ENCODE measurements at places on chromosomes 5 and 9.
A peak's percentile ranks its signal among the peaks of the same experiment; 100 is the strongest.

- no peak for DNase-seq
Observed at GRCh38 chr5:68484307-68485068, 268.9 kb downstream of the PIK3R1 start.

GRCh38 chr5:93589829-93590215 lies 6.8 kb downstream of the NR2F1 start:
- no peak for DNase-seq

DNA sequence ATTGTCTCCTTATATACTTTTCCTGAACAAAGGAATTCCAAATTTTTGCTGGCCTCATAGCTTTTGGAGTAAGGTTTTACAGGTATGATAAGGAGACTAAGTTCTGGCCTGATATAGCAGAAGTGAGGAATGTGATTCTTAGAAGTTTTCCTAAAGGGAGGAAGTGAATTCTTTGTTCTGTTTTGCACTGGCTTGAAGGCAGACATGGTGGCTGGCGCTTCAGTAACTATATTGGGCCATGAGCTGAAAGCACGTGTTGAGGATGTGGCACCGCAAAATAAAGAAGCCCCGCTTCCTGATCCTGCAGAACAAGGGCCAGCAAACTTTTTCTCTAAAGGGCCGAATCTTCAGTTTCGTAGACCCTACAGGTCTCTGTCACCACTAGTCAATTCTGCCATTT lies 224.2 kb downstream of the SNX18 start:
- no peak for DNase-seq

- DNase-seq = no peak
Observed at GRCh38 chr9:122325124-122325523, 45.7 kb upstream of the PTGS1 start.

DNA sequence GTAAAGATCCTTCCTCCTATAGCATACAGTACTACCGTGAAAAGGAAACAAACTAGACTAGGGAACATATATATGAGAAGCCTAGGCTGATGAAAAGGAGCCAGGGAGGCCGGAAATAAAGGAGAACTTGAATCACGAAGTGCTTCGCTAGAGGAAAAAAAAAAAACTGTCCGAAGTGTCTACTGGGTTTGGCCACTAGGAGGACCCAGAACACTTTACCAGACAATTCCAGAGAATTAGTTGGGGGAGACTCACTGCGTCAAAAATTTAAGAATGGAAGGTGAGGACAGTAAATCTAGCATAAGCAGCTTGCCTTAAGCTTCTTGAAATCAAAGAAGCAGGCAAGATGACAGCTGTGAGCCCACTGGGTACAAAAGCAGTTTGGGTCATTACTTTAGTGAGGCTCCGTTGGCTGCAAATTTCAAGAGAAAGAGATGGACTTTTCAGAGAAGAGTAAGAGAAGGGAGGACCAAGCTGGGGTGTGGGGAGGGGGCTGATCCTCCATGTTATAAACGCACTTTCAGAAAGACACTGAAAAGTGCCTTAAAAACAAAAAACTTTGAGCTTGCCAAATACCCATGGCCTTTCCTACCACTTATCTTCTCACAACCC lies 47.4 kb downstream of the P4HA2 start:
- peak; percentile 56 for DNase-seq

DNA sequence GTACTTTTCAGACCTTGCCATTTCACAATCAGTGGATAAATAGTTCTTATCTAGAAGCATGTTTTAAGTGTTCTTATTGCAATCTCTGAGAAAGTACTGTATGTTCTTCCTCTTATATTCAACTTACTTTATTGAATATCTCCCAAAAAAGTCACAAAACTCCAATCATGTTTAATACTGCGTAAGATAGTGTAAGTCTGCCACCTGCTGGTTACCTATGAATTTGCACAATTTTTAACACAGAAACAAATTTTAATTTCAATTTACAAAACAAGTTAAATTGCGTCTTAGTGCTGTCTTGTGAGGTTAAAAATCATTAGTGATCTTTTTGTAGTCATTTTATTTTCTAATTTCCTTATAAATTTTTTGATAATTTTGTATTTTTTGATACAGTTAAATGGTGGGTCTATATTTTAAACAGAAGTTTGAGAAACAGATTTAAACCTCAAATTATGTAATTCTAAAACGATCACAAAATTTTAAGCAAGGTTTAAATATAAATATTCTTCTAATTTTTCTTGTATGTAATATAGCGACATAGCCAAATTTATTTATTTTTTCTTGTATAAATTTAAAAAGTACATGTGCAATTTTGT lies 115.8 kb downstream of the EMB start:
- peak; percentile 27 for DNase-seq

DNA sequence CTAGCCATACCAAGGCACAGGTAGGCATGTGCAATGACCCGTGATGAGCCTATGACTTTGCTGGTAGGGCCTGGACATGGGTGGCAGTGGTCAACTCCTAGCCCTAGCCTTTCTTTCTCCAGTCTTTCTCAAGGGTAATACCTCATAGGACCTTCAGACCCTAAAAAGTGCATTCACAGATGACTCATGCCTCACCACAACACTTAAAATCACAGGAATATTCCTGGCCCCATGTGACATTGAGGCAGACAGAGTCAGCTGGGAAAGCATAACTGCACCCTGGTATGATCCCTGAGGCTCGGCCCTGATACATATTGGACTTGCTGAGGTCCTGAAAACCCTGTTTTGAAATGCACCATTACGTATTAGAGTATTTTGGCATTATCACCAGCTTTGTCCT lies 449.5 kb downstream of the HINT1 start:
- no peak for DNase-seq

GRCh38 chr9:130448035-130448624 lies 3.4 kb downstream of the ASS1 start:
- no peak for DNase-seq

GRCh38 chr9:26132746-26133312 lies 454.6 kb upstream of the TUSC1 start:
- no peak for DNase-seq

DNA sequence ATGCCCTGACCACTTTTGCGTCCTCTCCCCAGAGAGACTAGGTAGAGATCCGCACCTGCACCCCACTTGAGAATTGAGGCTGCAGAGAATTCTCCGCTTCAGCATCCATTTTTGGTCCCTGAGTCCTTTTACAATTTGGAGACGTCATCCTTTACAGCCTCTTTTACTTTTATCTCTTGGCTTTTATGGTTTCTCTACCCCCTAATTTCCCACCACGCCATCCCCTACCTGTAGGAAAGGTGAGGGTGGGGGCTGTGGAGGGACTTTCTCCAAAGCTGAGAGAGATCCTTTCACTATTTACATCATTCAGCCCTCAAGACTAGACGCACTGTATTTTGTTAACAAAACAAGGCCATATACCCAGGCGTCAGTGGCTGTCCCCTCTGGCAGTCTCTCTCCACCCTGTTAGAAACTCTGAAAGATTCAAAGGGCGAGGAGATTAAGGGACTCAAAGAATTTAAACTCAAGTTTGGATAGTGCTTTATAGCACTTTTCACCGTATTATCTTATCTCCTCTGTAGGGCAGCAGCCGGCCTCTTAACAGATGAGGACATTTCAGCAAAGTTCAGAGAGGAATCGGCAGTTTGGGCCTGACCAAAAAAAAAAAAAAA lies 1.7 kb downstream of the MSX2 start:
- no peak for DNase-seq

- DNase-seq = no peak
Observed at GRCh38 chr5:149172709-149173505, 31.6 kb downstream of the ABLIM3 start.

DNA sequence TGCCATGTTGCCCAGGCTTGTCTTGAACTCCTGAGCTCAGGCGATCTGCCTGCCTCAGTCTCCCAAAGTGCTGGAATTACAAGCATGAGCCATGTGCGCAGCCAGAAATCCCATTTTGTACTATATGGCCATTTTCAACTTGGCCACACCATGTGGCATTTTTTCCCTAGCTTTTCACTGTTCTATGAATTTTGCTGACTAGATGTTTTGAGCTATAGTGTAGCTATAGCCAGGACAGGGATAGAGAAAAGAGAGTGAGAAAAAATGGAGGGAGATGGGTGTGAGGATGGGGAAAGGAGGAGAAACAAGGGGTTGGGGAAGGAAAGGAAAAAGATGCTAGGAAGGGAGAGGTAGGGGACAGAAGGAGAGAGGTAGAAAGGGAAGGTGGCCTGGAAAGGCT lies 46.4 kb downstream of the DMXL1 start:
- no peak for DNase-seq

DNA sequence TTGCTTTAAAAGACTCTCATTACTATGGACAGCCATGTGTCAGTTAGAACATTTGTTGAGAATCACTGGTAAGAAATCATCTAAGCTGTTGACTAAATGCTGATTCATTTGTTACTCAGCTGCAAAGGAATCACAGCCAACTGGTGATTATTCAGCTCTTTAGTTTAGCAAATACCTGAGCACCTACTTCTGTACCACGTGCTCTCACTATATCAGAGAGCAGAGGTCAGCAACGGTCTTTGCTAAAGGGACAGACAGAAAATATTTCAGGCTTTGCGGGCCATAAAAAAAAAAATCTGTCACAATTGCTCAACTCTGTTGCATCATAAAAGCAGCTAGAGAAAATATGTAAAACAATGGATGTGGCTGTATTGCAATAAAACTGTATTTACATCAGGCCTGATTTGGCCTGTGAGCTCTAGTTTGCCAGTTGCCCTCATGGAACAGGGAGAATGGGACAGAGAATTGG lies 377.6 kb downstream of the DNAH5 start:
- DNase-seq = peak; percentile 89

DNA sequence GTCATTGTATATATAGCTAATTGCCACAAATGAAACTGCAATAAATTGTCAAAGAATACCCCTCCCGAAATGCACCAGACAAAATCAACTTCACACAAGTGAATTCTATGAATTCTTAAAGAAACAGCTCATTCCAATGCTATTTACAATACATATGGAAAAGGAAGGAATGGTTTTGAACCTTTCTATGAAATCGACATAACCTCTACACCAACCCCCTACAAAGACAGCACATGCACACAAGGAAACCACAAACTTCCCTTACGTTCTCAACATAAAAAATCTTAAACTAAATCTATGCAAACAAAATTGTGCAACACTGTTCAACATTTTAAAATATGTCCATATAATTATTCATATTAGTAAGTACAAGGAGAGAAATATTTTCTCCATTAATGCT lies 39.2 kb downstream of the MARCHF11 start:
- DNase-seq = no peak

- peak; percentile 63 for DNase-seq
Observed at GRCh38 chr5:158013939-158014338, 155.0 kb upstream of the CLINT1 start.

GRCh38 chr9:78698371-78698770 lies 401.4 kb downstream of the PSAT1 start:
- DNase-seq = no peak

DNA sequence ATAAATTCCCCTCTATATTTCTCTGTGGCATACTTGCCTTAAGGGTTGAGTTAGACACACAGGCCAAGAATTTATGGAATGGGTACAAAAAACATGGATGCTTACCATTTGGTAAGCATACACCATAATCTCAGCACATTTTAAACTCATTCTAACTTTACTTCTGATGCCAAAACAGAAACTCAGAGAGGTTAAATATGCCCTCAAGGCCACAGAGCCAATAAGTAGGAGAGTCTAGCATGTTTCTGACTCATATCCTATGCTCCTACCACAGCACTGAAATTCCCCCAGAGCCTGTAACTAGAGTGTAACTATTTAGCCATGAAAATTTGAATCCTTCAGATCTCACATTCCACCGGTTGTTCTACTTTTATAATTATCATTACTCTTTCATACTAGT lies 559.7 kb downstream of the ACTL7B start:
- DNase-seq = no peak

- no peak for DNase-seq
Observed at GRCh38 chr9:129124506-129125069, 13.4 kb downstream of the PTPA start.

GRCh38 chr5:175814691-175815090 lies 56.7 kb upstream of the CPLX2 start:
- no peak for DNase-seq

DNA sequence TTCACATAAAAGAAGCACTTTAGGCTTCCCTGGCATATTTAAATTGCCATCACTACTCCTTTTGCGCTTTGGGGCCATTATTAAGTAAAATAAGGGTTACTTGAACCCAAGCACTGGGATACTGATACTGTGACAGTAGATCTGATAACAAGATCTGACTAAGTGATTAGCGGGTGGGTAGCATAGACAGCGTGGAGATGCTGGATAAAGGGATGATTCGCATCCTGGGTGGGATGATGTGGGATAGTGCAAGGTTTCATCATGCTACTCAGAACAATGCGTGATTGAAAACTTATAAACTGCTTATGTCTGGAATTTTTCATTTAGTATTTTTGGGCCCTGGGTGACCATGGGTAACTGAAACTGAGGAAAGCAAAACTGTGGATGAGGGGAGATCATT lies 75.1 kb downstream of the PTTG1 start:
- no peak for DNase-seq

GRCh38 chr5:178177569-178177968 lies 9.6 kb downstream of the GMCL2 start:
- no peak for DNase-seq

DNA sequence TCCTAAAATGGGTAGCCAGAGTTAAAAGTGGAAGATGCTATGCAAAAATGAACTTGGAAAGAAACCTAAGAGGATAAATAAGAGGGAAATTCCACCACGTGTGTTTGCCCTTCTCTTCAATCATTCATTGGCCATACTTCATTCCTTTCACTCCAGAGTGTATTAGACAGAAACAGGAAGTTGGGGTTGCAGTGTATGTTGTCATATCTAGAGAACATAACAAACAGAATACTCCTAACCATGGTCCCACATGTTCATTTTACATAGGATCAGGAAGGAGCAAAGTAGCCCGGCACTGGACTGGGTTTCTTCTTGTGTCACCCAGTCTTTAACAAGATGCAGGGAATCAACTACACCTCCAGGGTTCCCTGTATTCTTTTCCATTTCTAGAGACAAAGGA lies 7.6 kb upstream of the GPBP1 start:
- DNase-seq = no peak

- no peak for DNase-seq
Observed at GRCh38 chr5:64166201-64166959, 737 bp downstream of the RNF180 start.

DNA sequence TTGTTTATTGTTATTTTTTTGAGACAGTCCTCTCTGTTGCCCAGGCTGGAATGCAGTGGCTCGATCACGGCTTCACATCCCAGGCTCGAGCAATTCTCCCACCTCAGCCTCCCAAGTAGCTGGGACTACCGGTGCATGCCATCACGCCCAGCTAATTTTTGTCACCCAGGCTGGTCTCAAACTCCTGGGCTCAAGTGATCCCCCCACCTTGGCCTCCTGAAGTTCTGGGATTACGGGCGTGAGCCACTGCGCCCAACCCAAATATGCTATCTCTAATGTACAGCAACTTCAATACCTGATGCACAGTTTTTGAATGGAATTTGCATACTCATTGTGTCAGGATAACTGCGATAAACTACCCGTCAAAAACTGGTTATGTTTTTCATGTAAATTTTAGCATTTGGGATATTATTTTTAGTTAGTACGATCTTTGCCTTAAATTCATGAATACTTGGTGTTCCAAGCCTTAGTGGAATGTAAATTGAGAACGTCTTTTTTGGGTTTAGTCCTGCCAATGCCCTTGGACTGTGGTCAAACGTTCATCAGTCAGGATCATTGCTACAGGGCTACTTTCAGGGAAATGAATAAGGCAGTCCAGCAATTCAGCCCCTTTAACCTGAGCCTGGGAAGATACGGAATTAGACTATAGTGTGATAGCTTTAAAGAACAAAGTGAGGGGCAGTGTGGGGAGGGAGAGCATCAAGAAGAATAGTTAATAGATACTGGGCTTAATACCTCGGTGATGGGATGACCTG lies 4.4 kb downstream of the UGCG start:
- DNase-seq = no peak

GRCh38 chr9:77748214-77748772 lies 100.2 kb upstream of the GNA14 start:
- DNase-seq = no peak

- no peak for DNase-seq
Observed at GRCh38 chr5:17402289-17403121, 95.5 kb upstream of the TAF11L2 start.

All from small intestine (tissue), 16 donors.